ENCODE measurements at places on chromosomes 4 and X.

- no peak for DNase-seq
Measured at GRCh38 chr4:159463235-159463634, 360.4 kb downstream of the RAPGEF2 start.

- DNase-seq = no peak
Measured at GRCh38 chr4:91330555-91331137, 973.1 kb upstream of the GRID2 start.

GRCh38 chr4:38791010-38791409 lies 8.2 kb upstream of the TLR10 start:
- DNase-seq = no peak

DNA sequence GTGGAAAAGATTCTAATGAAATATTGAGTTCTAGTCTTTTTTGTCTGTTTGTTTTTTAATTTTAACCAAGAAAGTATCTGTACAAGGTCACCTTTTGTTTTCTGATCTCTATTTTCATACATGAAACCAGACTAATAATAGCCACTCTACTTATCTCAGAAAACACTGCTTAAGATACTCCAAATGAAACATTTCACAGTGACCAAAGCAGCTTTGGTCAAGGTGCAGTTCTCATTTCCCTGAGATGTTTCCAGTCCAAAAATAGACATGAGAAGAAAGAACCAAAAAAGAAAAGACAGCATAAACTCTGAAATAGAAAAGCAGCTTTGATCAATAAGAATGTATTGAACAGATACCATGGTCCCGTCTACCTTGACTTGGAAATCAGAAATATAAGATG lies 782.8 kb downstream of the RAB28 start:
- DNase-seq = no peak

DNA sequence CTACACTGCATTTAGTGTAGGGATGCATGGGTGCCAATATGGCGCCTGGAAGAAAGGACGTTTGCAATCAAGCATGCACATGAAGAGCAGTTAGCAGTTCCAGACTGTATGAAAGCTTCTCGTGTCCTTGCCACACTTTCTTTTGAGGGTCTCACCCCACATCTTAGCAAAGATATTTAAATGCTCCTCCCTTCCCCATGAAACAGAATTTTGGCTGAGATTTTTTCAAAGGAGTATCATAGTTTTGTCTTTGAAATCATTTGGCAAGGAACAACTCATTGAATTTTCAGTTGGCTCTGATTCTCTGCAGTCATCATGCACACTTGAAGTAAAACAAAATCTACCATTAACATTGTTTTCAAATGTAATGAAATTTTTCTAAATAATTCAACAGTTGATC lies 39.6 kb upstream of the STIM2 start:
- DNase-seq = no peak
